ENCODE measurements at places on chromosomes 1 and 21.

- no peak for DNase-seq
Measured at GRCh38 chr1:205049479-205049878, 6.5 kb downstream of the CNTN2 start.

GRCh38 chr21:32021319-32021994, 148.6 kb downstream of the HUNK start:
- DNase-seq = no peak

DNA sequence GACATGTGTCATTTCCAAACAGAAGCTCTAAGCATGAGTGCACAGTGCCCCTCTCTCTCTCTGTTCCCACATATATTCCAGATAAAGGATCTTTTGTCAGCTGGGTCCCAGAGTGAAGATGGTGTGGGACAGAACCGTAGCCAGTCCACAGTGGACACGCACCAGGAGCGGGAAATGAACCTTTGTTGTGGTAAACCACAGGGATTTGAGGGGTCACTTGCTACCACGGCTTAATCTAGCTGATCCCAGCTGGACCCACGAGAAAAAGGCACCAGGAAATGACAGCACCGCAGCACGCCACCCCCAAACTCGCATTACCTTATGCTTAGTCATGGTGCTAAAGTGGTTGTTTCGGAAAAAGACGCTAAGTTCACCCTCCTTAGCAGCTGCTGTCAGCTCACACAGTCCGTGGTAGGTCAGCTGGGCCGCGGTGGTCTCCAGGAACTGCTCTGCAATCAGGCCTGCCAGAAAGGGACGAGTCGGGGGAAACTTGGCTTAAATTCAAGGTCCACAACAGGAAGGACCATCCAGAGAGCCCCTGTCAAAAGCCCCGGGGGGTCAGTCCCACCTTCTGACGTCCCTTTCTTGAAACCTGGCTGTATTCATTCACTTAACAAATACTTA, 7.5 kb downstream of the MINDY1 start:
- no peak for DNase-seq

GRCh38 chr1:178155481-178156255, 61.8 kb downstream of the RASAL2 start:
- DNase-seq = no peak

Data from cortex of kidney (tissue), 1 donor.